ENCODE measurements at places on chromosomes 12 and 14.
A peak's percentile ranks its signal among the peaks of the same experiment; 100 is the strongest.

- DNase-seq, result peak; percentile 69
These were observed 279.0 kb downstream of the SLC16A7 start for GRCh38 chr12:59874781-59875180.

GRCh38 chr14:63881926-63882325 lies 29.1 kb downstream of the SYNE2 start:
- no peak for DNase-seq

- DNase-seq, result no peak
These were observed 61.1 kb downstream of the HRK start for GRCh38 chr12:116820064-116820656.

DNA sequence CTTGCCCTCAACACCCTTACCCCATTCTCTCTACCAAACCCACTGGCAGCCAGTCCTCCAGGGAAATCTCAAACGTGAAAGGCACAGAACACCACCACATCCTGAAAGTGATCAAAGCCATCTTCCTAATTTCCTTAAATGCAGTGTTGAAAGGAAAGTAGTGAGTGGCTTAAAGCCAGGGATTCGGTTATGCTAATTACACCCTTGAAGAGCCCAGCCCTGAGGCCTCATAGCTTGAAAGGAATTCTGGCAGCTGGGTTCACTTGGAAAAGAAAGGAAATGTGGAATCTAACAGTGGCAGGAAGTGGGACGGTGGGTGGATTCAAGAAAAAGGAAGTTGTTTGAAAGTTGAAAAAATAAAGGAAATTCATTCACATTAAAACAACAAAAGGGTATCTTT lies 73.0 kb upstream of the FICD start:
- DNase-seq, result no peak

- no peak for DNase-seq
These were observed 8.1 kb downstream of the CIT start for GRCh38 chr12:119868992-119869391.

All from Karpas-422 (cell line).